ENCODE measurements at places on chromosomes 16 and 17.

DNA sequence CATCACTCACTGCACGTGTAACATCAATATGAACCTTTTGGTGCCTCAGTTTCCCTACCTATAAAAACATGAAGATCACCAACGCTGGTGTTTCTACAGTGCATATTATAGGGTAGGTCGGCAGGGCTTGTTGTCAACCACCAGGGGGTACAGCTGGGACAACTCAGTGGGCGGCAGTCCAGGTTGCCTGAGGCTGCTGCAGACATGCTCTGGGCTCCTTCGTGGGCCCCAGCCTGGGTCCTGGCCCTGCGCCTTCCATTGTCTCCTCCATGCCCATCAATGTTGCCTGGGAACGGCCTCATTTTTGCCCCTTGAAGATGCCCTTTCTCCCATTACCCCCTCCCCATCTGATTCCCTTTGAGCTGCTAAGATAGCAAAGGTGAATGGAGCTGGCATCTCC lies 89.8 kb downstream of the GSG1L start:
- DNase-seq: peak; percentile 8

GRCh38 chr16:70250748-70251628 lies 752 bp downstream of the EXOSC6 start:
- DNase-seq: peak; percentile 59

- DNase-seq: no peak
These were observed 78.4 kb upstream of the GNG13 start for GRCh38 chr16:878886-879285.

DNA sequence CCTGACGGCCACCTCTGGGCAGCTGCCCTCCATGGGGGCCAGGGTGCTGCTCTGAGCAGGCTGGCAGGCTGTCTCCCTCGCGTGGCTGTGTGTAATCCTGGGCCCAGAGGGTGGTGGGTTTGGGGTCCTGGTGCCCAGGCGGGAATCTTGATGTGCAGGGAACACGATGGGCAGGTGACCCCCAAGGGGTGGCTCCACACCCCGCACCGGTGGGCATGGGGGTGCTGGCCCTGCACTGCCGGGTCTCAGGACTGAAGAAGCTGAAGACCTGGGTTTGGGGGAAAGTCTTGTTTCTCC lies 8.6 kb downstream of the CHMP6 start:
- no peak for DNase-seq

DNA sequence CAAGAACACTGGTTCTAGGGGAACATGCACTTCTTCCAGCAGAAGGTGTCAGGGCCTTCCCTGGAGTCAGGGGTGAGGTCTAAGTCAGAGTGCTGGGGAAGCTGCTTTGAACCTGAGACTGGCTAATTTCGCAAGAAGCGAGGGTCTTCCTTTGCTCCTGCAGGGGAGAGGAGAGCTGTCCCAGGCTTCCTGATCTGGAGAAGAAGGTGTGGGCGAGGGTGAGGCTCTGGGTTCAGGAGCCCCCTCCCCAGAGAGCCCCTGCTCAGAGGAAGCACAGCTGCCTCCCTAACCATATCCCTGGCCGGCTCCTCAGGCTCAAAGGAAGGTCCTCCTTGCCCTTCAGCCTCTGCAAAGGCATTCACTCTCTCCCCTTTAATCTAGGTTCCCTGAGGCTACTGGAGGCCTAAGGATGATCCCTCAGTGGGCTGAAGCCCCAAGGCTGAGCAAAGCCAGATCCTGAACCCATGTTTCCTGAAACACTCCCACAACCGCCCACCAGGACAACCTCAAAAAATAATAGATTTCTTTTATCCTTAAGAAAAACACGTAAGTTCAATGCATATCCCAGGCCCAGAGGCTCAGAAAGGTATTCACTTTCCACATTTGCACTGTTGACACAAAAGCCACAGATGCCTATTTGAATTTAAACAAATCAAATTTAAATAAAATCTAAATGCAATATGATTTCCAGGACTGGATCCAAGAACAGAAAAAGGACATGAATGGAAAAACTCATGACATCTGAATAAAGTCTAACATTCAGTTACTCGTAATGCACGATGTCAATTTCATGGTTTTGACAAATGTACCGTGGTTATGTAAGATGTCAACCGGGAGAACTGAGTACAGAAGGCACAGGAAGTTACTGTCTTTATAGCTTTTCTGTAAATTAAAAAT lies 71.5 kb upstream of the RCVRN start:
- DNase-seq: no peak

DNA sequence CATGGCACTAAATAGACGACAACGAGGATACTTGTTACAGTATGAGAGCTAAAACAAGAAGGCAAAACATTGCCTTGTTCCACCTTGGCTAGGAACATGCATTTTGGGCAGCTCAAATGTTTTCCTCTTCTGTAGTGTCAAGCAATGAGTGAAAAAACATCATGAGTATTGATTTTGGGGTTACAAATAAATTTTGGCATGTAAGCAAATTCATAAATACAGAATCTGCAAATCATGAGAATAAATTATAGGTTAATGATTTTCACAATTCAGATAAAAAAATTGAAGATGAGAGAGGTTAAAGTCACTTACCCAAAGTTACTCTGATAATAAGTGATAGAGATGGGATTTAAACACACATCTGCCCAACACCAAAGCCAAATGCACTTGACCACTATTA lies 28.4 kb upstream of the NUFIP2 start:
- DNase-seq: no peak

- DNase-seq: no peak
These were observed 7.9 kb downstream of the ELMO3 start for GRCh38 chr16:67206838-67207248.

GRCh38 chr16:6861135-6861814 lies 471.4 kb upstream of the RBFOX1 start:
- DNase-seq: no peak

DNA sequence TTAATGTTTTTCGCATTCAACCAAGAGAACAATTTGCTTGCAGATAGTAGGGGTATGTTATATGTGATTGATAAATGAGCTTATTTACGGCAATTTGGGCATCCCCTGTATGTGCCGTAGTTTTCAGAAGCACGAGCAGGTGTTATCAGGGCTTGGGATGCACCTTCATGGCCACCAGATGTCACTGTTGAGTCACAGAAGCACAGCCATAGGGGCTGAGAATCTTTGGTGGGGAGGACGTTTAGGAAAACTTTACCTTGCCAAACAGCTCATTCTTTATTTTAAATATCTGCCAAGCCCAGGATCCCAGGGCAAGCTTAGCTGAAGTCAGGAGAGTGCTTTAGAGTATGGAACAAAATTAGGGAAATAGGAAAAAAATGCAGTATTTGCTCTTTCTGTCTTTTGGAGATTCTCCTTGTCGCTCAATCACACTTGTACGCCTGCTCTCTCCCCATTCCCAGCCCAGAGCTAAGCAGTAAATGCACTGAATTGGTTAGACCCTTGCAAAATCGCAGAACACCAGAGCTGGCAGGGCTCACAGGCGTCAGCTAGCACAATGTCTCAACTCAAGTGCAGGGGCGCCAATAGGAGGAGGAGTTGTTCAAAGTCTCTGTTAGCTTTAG lies 93.6 kb upstream of the MPHOSPH6 start:
- DNase-seq: peak; percentile 62

DNA sequence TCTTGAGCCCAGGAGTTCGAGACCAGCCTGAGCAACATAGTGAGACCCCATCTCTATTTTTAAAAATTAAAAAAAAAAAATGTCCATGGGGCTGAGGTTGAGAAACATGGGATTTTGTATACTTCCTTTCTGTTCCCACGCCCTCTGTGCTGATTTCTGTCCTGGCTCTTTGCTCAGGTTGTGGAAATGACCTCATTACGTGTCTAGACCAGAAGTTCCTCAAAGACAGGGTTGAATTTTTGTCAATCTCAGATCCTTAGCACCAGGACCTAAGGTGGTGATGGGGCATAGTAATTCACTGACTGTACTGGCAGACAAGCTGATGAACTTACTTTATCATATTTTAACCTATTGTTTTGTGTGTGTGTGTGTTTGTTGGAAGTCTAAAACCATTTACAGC lies 11.2 kb upstream of the HNF1B start:
- DNase-seq: no peak

Data from Daoy (cell line).